ENCODE measurements at places on chromosomes 5 and 9. TPM values are rescaled to one million over a fixed set of nuclear protein-coding genes. Genes with fewer than 3 reads are reported as not detected.

DNA sequence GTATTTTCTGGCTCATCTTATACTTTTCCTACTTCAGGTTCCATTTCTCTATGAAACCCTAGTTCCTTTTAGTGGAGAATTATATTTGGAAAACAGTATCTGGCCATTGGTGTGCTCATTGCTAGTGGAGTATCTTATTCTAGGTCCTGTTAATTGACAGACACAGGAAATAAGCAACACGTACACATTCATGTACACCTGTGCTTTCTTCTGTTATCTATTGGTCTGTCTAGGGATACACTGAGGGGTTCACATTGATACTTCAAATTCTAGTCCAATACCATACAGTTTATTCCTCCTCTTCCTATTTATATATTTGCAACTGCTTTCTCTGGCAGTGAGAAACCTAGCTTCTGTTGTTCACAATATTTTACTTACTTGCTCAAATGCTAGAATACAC lies 110.2 kb downstream of the FER start:
- no peak for DNase-seq

Gene OR1L4
- not detected for total RNA-seq

DNA sequence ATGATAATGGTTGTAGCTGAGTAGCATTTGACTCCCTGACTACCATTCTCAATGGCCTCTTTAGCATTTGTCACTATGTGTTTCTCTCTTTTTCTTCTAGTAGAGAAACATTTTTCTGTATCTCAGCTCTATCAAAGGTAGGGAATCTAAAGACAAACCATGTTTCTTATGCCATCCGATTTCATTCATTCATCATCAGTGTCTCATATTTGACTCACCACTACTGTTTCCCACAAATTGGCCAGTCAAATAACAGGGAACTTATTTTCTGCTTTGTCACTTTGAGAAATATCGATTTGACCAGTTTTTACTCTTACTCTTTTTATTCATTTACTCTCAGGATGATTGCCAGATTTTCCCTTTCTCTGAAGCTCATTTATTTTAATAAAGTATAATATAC lies 282.3 kb downstream of the TMEM167A start:
- DNase-seq: no peak

DNA sequence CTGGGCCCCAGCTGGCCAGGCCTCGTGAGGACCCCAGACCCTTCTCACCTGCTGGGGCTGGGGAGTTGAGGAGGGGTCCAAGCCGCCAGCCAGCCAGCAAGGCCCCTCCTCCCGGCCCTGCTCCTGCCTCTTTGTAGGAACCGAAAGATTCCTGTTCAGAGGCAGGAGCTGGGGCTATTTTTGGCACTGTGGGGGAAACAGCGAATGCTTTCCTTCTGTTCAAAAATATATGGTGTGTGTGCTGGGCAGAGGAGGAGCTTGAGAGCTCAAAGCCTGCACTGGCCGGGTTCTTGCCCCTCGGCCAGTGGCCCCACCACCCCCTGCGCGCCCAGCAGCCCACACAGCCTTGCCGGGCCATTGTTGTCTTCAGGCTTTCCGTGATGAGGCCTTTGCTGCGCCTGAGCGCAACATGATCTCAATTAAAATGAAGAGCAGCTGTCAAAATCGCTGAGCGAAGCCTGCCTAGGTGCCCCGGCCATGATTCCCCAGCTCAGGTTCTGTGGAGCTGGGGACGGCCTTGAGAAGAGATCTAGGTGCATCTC lies 13.4 kb downstream of the NCS1 start:
- no peak for DNase-seq

DNA sequence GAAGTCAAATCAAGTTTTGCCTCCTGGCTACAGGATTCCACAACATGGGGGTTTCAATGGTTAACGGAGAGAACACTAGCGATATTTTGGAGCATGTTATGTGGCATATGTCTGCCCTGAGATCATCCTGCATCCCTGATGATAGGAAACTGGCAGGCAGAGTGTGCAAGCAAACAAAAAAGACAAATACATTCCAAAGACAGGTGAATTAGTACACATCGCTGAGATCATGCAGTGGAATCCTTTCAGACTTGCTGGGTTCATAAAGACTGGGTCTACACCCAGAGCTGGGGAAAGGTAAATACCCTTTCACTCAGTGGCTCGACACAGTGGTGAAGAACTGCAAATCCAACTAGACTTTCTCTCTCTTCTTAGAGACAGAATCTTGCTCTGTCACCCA lies 286.5 kb downstream of the EFNA5 start:
- no peak for DNase-seq

- DNase-seq: no peak
Observed at GRCh38 chr5:154097031-154097430, 58.3 kb downstream of the MFAP3 start.

DNA sequence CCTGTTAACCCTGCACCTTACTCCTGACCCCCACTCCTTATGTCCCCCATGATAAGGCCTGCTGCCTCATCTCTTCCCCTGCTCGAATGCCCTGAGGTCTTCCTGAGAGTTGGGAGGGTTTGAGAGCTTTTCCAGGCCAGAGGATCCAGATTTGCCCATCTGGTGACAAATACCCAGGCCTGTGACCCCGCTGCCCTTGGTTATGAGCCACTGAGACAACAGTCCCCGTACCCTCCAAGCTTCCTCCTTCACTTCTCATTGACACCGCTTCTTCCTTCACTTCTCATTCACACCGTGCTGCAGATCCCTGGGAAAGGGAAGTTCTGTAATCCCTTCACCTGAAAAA lies 593 bp downstream of the GM2A start:
- DNase-seq: no peak

- no peak for DNase-seq
Observed at GRCh38 chr9:126443144-126443543, 116.5 kb downstream of the MVB12B start.

GRCh38 chr9:119500072-119500771 lies 131.0 kb upstream of the BRINP1 start:
- no peak for DNase-seq

GRCh38 chr5:137190031-137190430 lies 309.1 kb downstream of the SPOCK1 start:
- no peak for DNase-seq

Gene NPDC1
- 138 TPM for total RNA-seq

Gene GARIN3
- not detected for total RNA-seq

Gene PGM5
- total RNA-seq: 173 TPM

DNA sequence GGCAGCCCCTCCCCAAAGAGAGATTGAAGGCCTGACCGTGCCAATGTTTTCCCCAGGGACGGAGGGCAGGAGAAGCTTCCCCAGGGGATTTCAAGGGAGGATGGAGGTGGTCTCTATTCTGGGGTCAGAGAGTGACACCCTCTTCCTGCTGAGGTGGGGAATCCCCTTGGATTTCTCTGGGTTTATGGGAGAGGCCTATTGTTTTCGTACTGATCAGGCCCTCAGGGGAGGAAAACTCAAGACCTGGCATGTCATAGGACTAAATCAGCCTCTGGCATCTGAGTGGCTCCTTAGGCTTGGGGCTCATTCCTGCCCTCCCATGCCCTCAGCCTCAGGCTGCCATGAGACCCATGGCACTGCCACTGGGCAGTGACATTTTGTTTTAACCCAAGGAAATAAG lies 44.6 kb downstream of the IRF1 start:
- no peak for DNase-seq

- no peak for DNase-seq
Observed at GRCh38 chr9:113151696-113152630, 1.2 kb downstream of the SLC31A2 start.

- DNase-seq: no peak
Observed at GRCh38 chr5:144800169-144800568, 629.5 kb downstream of the KCTD16 start.

GRCh38 chr5:119220576-119221197 lies 135.1 kb upstream of the TNFAIP8 start:
- DNase-seq: no peak

Measured in ureter (tissue), 1 donor.